ENCODE measurements at places on chromosomes 5 and 9. TPM values are rescaled to one million over a fixed set of nuclear protein-coding genes. Genes with fewer than 3 reads are reported as not detected.

Gene FBN2
- 0.20 TPM for total RNA-seq

GRCh38 chr5:146441896-146442295 lies 5.2 kb upstream of the TCERG1 start:
- no peak overlapping the region for H3K4me3 ChIP-seq
- H3K27me3 ChIP-seq, result no peaks in the 10 kb centered on the region
- no peak for DNase-seq
- no peaks in the 10 kb centered on the region for H3K36me3 ChIP-seq
- no peak overlapping the region for H3K27ac ChIP-seq
- no peaks in the 10 kb centered on the region for H3K4me1 ChIP-seq

DNA sequence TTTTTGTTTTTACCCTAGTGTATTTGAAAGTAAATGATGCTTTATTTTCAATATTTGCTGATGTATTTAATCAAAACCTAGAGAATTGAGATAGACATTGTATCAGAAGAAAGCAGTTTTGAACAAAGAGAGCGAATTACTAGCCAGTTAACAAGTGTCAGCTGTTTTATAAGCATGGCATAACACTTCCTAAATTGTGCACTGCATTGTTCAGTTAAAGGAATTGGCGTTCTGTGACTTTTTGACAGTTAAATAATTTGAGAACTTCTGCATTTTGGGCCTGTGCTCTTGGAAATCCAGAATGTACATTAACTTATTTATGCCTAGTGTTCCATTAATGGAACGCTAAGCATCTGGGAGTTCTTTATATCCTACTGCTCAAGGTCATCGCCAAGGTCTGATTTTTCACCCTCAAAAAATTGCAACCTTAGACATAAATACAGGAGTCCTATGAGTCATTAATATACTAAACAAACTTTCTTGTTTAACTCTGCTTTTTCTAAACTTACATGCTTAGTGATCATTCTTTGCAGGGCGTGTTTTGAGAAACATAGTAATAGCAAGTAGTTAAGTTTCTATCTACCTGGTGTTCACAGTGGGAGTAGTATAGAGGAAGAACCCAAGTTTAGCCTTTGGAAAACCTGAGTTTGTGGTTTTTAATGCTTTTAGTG lies 31.1 kb downstream of the RASA1 start:
- H3K27me3 ChIP-seq, result no peaks in the 10 kb centered on the region
- peaks cover 3% of the 10 kb centered on the region for H3K4me1 ChIP-seq
- H3K4me3 ChIP-seq, result no peak overlapping the region

DNA sequence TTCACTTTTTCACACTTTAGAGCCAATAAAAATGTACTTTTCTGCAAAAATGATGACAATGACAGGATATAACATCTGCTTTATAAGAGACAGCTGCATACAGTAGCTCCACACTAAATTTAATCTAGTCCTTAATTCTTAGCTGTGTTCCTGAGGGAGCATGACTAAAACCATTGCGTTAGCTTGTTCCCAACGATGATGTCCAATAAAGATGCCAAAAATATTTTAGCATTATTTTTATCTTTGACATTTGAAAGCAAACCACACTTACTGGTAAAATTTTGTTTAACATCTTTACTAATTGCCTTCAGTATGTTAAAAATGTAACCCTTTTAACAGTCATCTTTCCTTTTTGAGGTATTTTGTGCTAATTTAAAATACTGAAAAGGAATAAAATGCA lies 382.7 kb downstream of the CHSY3 start:
- H3K4me3 ChIP-seq, result no peak overlapping the region
- DNase-seq, result no peak
- no peaks in the 10 kb centered on the region for H3K27me3 ChIP-seq
- H3K36me3 ChIP-seq, result no peaks in the 10 kb centered on the region
- no peak overlapping the region for H3K27ac ChIP-seq
- no peaks in the 10 kb centered on the region for H3K4me1 ChIP-seq

- peaks cover 18% of the 10 kb centered on the region for H3K36me3 ChIP-seq
- H3K27ac ChIP-seq, result peak overlapping the region; percentile 60
- no peaks in the 10 kb centered on the region for H3K4me1 ChIP-seq
- no peak overlapping the region for H3K4me3 ChIP-seq
- no peaks in the 10 kb centered on the region for H3K27me3 ChIP-seq
These were observed 17.6 kb upstream of the SETX start for GRCh38 chr9:132372177-132373095.

Data from gastrocnemius medialis (tissue), 4 donors.